ENCODE measurements at places on chromosomes 7 and 10.

- no peak for DNase-seq
These were observed 256.2 kb upstream of the FERD3L start for GRCh38 chr7:19401461-19401860.

DNA sequence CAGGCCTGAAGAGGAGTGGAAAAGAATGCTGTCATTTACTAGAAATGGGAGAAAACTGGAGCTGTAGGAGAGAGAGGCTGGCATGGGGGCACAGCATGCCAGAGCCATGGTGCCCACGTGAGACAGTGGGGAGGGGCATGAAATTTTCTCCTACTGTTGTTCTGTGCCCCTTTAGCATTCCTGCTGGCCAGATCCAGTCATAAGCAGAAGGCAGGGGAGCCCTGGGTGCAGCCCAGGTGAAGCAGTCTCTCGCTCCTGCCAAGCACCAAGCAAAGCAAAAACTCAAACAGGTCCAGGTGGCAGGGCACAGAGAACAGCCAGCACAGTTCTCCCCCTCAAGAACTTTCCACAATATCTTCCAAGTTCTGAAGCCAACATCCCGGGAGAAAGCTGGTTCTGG is 383.2 kb downstream of the TCERG1L start:
- no peak for DNase-seq

DNA sequence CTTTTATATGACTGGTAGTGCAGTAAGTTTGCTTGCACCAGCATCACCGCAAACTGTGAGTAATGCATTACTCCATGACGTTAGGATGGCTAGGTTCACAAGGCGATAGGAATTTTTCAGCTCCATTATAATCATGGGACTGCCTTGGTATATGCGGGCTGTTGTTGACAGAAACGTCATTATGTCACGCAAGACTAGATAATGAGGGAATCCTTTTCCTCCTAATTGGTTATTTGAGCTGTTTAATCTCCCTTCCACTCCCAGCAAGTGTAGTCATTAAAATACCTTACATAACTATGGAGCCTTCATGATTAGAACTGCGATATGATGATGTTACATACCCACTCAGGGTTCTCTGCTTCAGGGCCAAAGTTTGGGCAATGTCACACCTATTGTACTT is 17.3 kb downstream of the KLLN start:
- DNase-seq: no peak

- DNase-seq: no peak
These were observed 254.7 kb downstream of the STK31 start for GRCh38 chr7:23964715-23965114.

- DNase-seq: no peak
These were observed 43.8 kb downstream of the ADAMTS14 start for GRCh38 chr10:70715853-70716795.

GRCh38 chr10:23173214-23174073 is 18.7 kb upstream of the PTF1A start:
- DNase-seq: no peak

DNA sequence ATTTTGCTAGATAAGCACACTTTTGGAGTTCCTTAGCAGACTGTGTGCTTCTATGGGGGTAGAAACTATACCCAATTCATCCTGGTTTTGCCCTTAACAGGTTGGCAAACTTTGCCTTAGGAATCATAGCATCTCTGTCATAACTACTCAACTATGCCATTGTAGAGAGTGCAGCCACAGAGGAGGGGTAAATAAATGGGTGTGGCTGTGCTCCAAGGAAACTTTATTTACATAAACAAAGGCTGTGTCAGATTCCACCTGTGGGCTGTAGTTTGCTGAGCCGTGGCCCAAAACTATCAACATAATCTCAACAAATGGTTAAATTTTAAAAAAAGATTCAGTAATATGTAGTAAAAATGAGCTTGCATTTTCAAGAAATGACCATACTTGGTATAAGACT is 51.6 kb upstream of the LAMB1 start:
- DNase-seq: no peak

DNA sequence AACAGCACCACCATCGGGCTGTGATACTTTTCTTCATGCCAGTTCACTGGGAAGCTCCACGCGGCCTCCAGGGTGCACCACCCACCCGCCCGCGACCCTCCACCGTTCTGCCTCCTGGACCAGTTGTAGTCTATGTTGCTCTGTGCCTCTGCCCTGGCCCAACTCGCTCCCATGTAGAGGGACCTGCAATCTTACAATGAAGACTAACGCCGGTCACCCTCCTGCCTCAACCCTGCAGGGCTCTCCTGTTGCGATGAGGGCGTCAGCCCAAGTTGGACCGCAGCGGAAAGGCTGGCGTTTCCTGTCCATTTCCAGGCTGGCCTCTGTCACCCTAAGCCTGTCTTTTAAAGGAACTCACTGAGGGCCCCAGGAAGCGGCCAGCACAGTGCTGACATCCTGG is 34.9 kb downstream of the IL15RA start:
- DNase-seq: no peak

DNA sequence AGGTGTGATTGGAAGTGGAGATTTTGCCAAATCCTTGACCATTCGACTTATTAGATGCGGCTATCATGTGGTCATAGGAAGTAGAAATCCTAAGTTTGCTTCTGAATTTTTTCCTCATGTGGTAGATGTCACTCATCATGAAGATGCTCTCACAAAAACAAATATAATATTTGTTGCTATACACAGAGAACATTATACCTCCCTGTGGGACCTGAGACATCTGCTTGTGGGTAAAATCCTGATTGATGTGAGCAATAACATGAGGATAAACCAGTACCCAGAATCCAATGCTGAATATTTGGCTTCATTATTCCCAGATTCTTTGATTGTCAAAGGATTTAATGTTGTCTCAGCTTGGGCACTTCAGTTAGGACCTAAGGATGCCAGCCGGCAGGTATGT is 13.6 kb downstream of the STEAP2 start:
- no peak for DNase-seq

All from glomerular endothelial cell (primary cell).